ENCODE measurements at places on chromosomes 5 and 9.

- DNase-seq: peak; percentile 1
Observed at GRCh38 chr9:38622288-38622674, 1.9 kb upstream of the ANKRD18A start.

DNA sequence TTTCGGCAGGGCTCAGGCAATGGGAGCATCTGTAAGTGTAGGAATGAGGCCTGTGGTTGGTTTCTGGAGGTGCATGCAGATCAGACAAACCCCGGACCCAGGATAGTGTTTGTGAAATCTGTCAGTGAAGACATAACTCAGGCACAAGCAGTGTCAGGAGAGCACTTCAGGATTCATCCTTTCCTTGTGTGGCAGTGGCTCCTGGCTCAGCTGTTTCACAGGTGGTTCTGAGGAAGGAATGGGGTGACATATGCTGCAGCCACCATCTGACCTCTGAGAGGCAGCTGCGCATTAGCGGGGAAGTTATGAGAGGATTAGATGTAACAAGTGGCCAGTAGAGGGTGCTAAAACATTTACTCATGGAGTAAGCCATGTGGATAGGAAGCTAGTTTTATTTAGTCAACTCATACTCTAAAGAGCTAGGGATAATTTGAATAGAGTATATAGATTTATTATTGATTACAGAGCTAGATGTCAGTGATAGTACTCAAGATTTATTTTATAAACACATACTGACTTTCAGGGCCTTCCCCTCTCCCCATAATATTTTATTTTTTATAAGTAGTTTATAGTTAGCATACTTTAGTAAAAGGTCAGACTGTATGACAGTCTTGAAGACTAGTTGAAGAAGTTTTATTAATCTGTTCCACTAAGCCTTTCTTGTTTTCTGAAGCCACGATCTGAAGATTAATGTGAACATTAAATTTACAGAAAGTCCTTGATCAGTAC, 28.4 kb downstream of the NNT start:
- DNase-seq: peak; percentile 69

GRCh38 chr5:111615054-111615453, 102.7 kb upstream of the STARD4 start:
- no peak for DNase-seq

DNA sequence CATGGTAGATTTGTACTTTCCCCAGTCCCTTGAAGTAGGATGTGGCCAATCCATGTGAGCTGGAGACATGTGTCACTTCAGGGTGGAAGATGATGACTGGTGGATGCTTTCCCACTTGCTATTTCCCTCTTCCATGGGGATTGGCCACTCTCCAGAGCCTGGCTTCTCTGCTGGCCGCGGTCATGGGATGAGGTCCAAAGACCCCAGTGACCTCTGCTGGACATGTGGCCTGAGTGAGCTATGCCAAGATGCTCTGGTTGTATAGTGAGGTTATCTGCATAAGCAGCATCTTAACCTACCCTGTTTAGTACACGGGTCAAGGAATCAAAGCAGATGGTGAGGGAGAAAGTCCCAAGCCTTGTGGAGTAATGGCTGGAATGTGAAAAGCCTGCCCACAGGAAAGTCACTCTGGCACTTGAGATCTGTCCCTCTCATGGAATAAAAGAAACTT, 47.1 kb downstream of the SH3PXD2B start:
- no peak for DNase-seq

DNA sequence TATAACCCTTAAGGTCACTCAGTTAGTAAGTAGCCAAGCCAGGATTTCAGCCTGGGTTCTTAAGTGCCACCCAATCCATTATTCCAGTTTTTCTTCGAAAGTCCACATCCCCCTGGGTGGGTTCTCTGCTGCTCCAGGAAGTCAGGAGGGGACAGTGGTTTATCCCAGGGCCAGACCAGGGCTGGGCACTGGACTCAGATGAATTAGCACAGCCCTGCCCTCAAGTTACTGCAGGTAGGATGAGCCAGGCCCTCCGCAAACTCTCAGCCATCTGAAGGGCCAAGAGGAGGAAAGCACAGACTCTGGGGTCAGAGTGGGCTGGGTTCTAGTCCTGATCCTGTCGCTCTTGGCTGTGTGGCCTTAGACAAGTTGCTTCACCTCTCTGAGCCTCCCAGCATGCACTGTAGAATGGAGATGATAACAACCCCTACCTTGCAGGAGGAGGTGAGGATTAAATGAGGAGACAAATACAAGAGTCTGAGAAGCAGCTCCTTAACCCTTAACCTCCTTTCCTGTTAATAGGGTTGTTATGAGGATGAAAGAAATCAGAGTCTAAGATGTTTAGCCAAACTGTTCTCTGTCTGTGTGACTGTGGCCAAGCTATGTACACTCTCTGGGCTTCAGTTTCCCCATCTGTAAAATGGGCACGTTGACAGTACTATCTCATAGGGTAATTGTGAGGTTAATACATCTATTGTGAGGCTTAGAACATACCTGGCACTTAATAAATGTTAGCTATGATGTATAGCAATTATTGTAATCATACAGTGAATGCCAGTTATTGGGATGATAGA, 6.8 kb upstream of the NEURL1B start:
- no peak for DNase-seq

GRCh38 chr5:16131878-16132277, 47.7 kb downstream of the MARCHF11 start:
- no peak for DNase-seq
